Nasal cavity respiratory epithelium epithelial cell of viscerocranial mucosa (primary cell): ENCODE measurements at places on chromosomes 5 and 9. TPM values are rescaled to one million over a fixed set of nuclear protein-coding genes. Genes with fewer than 3 reads are reported as not detected.

C5orf63 gene
- total RNA-seq = 2.4 and 4.0 TPM in 2 replicates

PCDHGB2 gene
- total RNA-seq = under 0.01 and 1.7 TPM in 2 replicates

NTRK2 gene
- under 0.01 and 0.07 TPM in 2 replicates for total RNA-seq

TAS2R1 gene
- not detected in 2 replicates for total RNA-seq

SLC34A1 gene
- total RNA-seq = 0.14 TPM in 1 of 2 replicates, not detected in the other

KIF4B gene
- total RNA-seq = under 0.01 TPM in 1 of 2 replicates, not detected in the other

TMEM252 gene
- total RNA-seq = not detected in 2 replicates

CER1 gene
- total RNA-seq = not detected in 2 replicates

NUTM2F gene
- total RNA-seq = not detected in 2 replicates
